ENCODE measurements at places on chromosomes 7 and 10. TPM values are rescaled to one million over a fixed set of nuclear protein-coding genes. Genes with fewer than 3 reads are reported as not detected.

GRCh38 chr10:1641402-1641801 is 95.9 kb downstream of the ADARB2 start:
- DNase-seq = no peak

Gene MYOZ1
- total RNA-seq = 0.52 TPM

DNA sequence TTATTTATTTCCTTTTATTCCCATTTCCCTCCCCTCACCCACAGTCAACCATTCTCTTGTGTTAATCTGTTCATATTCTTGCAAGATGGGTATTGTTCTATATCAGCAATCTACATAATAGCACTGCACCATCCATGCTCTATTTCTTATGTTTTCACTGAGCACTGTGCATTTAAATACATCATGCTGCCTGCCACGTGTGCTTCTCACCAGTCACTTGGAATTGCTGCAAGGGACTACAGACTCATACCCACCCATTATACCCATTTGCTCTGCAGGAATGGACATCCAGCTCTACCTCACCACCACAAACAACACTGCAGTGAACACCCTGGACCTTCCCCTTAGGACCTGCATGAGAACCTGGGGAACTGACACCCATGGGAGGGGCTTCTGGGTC is 20.8 kb downstream of the DLG5 start:
- no peak for DNase-seq

Gene ABLIM1
- total RNA-seq = 103 TPM

Gene HMX2
- total RNA-seq = 0.69 TPM

DNA sequence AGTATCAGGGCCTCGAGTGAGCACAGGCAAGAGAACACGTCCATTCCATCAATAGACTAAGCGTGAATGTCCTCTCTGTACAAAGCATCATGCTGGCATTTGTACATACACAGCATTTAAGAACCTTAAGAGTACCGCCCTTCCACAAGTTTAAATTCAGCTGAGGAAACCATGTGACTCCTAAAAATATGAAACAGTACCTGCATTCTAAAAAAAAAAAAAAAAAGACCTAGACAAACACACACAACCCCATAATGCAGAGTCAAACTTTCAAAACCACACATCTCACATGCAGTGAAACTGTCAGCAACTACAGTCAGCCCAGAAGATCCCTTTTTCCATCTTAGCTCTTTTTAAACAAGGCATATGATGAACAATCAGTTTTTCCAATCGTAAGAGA is 124.3 kb downstream of the DIP2C start:
- DNase-seq = no peak

DNA sequence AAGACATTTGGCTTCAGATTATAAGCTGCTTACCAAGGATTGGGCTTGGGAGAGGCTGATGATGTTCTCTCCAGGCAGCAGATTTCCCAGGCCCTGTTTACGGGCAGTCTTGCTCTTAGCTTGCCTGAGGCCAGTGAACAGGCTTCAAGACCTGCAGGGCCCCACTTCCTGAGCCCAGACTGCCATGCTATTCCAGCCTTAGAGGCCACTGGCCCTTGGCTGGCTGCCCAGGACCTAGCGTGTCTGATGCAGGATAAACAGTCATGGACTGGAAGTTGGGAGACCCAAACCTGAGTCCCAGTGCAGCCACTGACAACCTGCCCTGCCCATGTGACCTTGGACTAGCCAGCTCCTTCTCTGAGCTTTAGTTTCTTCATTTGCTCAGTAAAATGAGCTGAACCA is 2.9 kb downstream of the PRXL2A start:
- peak; percentile 28 for DNase-seq

Gene AVL9
- total RNA-seq = 53.6 TPM

- DNase-seq = no peak
These were observed 4.9 kb downstream of the ZNF277 start for GRCh38 chr7:112211348-112211907.

GRCh38 chr10:18473424-18474117 is 177.8 kb downstream of the NSUN6 start:
- peak; percentile 36 for DNase-seq

Gene UMAD1
- total RNA-seq = 20.3 TPM

DNA sequence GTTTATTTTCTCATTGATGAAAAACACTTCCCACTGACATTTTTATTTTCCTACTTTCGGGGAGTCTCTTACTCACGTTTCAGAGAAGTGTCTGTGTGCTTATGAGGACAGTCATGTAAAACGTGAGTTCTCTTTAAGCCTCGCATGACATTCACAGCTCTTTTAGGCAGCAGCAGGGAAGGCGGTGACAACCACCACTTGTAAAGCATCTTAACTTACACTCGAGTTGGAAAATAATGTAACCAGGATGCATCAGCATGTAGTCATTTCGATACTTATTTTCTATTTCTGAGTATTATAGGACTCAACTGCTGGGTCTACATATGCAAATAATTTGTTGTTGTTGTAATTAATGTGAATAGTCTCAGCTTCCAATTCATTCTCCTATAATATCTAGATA is 153.6 kb downstream of the SEMA3D start:
- no peak for DNase-seq

DNA sequence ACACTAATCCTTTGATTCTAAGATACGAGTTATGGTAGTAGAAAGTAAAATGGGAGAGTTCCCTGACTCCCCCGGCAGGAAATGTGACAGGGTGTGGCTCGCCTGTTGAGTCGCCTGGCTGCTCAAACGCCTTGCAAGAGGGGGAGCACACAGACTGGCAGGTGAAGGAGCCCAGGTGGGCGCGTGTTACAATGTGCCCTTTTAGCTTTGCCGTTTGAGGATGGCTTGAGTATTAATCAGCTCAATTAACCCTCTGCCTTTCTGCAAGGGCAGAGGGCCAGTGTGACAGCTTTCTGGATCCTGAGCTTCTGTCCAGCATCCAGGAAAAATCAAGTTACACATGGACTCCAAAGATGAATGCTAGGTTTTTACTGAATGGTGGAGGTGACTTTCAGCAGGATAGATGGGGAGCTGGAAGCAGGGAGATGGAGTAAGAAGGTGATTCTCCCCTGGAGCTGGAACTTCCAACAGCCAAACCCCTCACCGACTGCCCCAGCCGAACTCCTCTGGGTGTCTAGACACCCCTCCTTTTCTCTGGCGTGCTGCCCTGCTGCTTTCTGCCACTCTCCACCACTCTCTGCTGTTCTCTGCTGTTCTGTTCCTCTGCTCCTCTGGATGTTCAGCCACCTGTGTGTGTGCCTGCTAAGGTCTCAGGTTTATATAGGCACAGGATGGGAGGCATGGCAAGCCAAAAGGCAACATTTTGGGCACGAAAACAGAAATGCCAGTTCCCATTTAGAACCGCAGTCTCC is 548.8 kb upstream of the KCND2 start:
- no peak for DNase-seq

DNA sequence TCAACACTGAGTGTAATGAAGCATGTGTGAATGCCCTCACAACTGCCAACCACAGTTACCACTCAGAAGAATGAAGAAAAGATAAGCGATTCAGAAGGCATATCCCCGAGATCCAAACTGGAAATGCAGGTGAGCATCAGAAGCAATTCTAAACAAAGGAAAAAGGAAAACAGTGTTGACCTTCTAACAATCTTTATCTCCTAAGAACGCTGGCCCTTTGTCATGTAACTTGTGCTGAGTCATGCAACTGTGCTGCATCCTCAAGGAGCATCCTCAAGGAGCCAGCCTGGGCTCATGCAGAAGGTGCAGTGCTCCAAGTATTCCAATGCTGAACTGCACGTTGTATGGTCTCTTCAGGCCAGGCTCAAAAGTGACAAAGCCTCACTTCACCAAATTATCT is 30.6 kb downstream of the SEC61G start:
- no peak for DNase-seq

Gene DIP2C
- total RNA-seq = 31.5 TPM

- no peak for DNase-seq
These were observed 1153.3 kb downstream of the SORCS1 start for GRCh38 chr10:106011250-106011649.

GRCh38 chr10:29253690-29254029 is 35.2 kb upstream of the LYZL1 start:
- DNase-seq = no peak

Gene PHKG1
- total RNA-seq = 0.89 TPM

GRCh38 chr7:66145400-66146104 is 30.9 kb downstream of the CRCP start:
- DNase-seq = peak; percentile 55

Gene HOXA4
- total RNA-seq = 2.3 TPM

- no peak for DNase-seq
These were observed 546.4 kb upstream of the FZD8 start for GRCh38 chr10:36188461-36188860.

GRCh38 chr10:30435073-30435422 is 1.1 kb downstream of the MAP3K8 start:
- peak; percentile 41 for DNase-seq

Gene ZNF503
- total RNA-seq = 15.9 TPM

GRCh38 chr10:83542774-83543411 is 596.4 kb upstream of the GHITM start:
- no peak for DNase-seq

- DNase-seq = no peak
These were observed 233.7 kb downstream of the PTEN start for GRCh38 chr10:88097092-88097516.

GRCh38 chr10:76035206-76036110 is 604.0 kb downstream of the LRMDA start:
- DNase-seq = no peak

GRCh38 chr10:3143791-3144434 is 28.7 kb downstream of the PITRM1 start:
- no peak for DNase-seq

Gene SMO
- 15.8 TPM for total RNA-seq

DNA sequence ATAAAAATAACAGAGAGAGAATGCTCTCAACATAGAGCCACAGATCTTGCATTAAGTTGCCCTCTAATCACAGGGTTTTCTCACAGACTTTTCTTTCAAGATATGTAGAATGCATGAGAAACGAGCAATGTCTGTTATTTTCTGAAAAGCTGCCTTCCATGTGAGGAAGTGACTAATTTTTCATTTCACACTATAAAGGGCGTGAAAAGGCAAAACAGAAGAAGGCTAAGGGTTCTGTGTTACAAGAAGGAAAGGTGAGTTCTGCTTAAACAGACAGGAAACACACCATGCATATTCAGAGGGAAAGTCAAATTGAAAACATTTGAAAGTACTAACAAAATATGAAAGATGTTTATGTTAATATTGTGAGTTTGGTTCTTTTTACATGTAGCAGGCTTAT is 189.2 kb downstream of the SEMA3D start:
- DNase-seq = no peak
